ENCODE measurements at places on chromosomes 7 and 10.

DNA sequence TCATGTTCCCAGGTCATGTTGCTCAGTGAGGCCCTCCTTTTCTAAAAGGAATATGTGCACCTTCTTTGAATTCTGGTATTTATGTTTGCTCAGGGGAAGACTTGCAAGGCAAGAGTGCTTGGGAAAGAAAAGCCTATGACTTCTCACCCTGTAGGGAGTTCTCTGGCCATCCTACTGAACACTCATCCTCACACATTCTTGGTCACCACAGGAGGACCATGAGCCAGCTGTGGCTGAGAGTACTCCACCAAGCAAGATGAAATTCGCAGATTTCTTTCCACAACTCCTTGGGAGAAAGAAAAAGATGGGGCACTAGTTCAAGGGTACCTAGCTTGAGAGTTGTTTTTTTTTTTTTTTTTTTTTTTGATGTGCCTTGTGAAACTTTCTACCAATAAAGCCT lies 179.6 kb downstream of the FZD1 start:
- DNase-seq, result no peak

DNA sequence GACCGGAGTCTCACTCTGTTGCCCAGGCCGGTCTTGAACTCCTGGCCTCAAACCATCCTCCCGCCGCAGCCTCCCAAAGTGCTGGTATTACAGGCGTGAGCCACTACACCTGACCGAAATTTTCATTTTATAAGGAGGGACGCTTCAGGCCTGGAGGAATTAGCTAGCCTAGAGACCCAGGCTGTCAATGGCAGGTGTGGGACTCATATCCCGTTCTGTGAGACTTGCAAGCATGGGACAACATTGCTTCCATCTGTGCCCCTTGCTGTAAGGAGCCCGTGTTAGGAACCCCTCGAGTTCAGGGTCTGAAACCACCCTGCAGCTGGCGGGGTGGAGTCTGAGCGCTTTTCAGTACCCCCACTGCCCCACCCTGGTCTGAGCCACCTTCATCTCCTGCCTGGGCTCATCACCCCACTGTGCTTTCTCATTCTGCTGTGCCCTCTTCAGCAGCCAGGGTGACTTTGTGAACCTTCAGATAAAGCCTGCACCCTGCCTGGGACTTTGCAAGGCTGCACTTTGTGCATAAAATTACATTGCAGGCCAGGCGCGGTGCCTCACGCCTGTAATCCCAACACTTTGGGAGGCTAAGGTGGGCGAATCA lies 1.3 kb upstream of the DAGLB start:
- no peak for DNase-seq

DNA sequence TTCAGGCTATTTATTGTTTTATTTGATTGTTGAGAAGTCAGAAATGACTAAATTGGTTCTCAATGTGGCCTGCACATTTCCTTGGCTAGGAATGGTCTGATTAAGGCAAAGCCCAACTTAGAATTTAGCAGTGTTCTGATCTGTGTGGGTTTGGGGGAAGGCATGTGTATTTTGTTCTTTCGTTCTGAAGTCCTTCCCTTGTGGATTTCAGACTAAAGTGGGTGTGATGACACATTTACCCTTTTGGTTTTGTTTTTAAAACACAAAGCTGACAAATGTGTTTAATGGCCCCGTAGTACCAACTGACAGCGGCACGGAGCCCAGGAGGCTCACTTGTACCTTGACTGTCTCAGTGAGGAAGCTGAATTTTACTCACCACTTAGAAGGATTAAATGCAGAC lies 452.3 kb upstream of the GALNT17 start:
- DNase-seq, result peak; percentile 41

DNA sequence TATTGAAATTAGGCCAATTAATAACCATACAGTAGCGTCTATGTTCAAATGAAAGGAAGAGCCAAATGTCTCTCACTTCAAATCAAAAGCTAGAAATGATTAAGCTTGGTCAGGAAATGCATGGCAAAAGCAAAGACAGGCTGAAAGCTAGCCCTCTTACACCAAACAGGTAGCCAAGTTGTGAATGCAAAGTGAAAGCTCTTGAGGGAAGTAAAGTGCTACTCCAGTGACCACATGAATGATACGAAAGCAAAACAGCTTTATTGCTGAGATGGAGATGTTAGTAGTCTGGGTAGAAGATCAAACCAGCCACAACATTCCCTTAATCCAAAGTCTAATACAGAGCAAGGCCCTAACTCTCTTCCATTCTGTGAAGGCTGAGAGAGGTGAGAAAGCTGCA lies 123.8 kb downstream of the TEX36 start:
- DNase-seq, result no peak

DNA sequence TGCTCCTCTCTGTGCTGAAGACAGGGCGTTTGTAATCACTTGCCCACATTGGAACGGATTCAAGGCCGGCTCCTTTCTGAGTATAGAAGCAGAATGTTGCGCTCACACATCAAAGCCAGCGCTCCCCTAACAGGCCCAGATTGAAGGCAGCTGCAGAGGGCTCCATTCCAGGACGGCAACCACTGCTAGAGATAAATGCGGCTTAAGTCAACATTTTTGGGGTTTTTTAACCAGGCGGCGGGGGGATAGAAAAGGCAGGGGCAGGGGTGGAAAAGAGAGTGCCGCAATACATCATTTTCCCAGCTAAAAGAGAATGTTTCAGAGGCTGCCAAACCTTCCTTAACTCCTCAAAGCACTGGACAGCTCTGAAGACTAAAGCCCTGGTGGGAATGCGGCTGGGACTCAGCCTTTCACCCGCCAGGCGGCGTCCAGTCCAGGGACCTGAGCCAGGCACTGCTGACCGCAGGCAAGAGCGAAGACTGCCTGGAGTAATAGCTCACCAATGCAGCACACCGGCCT lies 189.6 kb downstream of the TNS3 start:
- DNase-seq, result peak; percentile 98

- DNase-seq, result peak; percentile 12
Observed at GRCh38 chr10:51700228-51700817, 928 bp upstream of the CSTF2T start.

GRCh38 chr10:43888586-43888985 lies 239.9 kb upstream of the ZNF32 start:
- DNase-seq, result peak; percentile 96

GRCh38 chr7:44604941-44605340 lies 1.5 kb upstream of the OGDH start:
- DNase-seq, result no peak

DNA sequence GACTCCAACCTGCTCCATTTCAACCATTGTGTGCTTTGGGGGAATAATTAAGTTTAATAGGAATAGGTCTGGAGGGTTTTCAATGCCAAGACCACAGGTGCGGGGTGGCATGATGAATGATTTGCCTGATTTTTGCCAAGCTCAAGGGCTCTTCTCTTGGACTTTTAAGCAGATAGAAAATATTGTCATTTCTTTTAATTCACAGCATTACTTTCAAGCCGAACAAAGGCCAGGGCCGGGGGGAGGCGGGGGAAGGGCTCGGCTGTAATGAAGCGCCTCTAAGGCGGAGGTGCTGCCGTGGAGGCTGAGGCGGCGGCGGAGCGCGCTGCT lies 6.5 kb downstream of the PTF1A start:
- no peak for DNase-seq

- DNase-seq, result no peak
Observed at GRCh38 chr7:82317257-82317721, 126.3 kb downstream of the CACNA2D1 start.

GRCh38 chr7:70791341-70791740 lies 340.6 kb upstream of the GALNT17 start:
- no peak for DNase-seq

GRCh38 chr10:89184638-89185037 lies 22.5 kb downstream of the CH25H start:
- DNase-seq, result no peak

DNA sequence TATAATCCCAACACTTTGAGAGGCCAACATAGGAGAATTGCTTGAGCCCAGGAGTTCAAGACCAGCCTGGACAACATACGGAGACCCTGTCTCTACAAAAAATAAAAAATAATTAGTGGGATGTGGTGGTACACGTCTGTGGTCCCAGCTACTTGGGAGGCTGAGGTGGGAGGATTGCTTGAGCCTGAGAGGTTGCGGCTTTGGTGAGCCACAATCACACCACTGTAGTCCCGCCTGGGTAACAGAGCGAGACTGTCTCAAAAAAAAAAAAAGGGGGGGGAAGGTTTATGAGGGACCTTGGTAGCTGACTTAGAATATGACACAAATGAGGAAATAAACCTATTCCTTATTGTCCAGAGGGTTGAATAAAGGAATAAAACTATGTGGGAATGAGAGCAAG lies 30.8 kb downstream of the SCD start:
- DNase-seq, result no peak

GRCh38 chr7:107879400-107880035 lies 11.5 kb upstream of the DLD start:
- peak; percentile 57 for DNase-seq

DNA sequence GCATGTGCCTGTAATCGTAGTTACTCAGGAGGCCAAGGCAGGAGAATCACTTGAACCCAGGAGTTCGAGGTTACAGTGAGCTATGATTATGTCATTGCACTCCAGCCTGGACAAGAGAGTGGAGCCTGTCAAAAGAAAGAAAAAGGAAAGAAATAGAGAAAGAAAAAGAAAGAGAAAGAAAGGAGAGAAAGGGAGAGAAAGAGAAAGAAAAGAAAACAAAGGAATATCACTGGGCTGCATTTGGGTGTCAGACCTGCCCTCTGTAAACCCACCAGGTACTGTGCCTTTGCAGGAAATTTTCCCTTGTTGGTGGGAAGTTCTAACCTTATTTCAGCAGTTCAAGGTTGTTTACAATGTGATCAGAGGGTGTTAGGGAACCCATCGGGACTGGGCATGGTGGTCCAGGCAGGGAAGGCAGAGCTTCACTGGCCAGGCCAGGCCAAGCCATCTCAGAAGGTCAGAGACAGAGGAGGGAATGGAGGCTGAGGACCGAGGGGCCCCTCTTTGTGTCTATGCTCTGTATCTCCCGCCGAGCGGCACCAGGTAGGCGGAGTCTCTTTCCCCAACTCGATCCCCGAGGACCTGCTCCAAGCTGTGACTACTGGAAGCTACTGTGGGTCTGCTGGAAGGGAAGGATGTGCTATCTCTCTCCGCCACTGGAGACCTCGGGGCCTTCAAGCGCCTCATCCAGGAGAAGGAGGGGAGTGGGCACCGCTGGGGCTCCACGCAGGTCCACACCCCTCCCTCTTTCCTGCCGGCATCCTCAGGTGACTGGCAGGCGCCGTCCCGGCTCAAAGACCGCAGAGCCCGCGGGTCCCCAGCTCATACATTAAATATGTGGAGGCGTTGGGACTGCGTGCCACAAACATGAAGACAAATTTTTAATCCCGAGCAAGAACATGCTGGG lies 15.2 kb upstream of the KAZALD1 start:
- DNase-seq, result no peak
